ENCODE measurements at places on chromosomes 1 and 21.
A peak's percentile ranks its signal among the peaks of the same experiment; 100 is the strongest.

DNA sequence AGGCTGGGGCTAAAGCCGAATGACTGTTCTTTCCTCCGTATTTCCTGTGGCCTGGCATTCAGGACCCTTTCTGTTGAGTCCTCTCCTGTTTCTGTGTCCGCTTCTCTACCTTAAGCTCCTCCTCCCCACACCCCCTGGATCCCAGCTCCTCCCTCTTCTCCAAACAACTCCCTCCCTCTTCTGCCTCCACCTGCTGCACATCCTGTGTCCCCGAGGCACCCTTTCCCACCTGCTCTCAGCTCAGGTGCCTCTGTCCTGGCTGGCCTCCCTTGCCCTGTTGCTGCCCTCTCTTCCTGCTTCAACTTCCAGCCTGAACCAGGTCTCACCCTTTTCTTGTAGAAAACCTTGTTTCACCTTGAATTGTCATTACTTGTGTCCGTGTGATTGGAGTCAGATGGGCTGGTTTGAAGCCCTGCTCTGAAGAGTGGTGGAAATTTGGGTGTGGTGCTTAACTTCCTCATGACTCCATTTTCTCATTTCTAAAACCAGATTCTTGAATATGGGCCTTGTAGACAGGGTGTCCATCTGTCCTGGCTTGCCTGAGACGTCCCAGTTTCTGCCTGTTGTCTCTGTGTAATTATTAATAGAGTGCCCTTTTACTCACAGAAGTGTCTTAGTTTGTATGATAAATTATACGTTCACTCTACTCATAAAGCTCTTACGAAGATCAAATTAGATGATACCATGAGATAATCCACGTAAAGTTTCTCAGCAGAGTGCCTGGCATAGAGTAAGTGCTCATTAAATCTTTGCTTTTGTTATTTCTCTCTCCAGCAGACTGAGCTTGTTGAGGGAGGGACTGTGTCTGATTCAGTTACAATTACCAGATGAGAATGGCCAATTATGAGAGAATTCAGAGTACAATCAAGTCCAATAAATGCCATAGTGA is 58.9 kb upstream of the TRABD2B start:
- no peak for DNase-seq

- no peak for DNase-seq
Measured at GRCh38 chr21:43866260-43866629, 1.2 kb downstream of the AGPAT3 start.

DNA sequence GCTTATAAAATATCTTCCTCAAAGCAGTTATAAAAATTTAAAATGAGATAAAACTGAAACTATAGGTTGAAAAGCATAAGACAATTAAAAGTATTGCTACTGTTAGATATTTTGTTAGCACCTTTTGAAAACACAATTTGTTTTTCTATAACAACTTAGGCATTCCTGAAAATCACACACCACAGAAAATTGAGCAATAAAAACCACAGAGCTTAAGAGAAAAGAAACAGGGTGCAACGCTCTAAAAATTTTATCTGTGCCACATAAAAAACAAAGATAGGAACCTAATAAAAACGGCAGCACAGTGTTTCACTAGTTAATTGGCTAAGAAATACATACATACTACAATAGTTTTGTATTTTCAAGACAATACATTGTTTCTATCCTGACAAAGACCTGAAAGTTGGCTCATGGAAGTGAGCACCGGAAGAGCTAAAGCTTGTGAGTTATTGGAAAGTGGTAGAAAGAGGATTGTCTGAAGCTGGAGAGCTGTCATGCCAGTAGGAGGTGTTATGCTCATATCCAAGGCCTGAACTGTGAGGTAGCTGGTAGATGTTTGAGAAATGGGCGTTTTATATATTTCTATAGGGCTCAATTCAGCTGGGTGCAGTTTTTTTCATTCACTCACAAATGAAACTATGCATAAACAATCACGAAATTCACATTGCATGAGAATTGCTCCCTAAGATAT is 45.8 kb downstream of the RGS7 start:
- no peak for DNase-seq

DNA sequence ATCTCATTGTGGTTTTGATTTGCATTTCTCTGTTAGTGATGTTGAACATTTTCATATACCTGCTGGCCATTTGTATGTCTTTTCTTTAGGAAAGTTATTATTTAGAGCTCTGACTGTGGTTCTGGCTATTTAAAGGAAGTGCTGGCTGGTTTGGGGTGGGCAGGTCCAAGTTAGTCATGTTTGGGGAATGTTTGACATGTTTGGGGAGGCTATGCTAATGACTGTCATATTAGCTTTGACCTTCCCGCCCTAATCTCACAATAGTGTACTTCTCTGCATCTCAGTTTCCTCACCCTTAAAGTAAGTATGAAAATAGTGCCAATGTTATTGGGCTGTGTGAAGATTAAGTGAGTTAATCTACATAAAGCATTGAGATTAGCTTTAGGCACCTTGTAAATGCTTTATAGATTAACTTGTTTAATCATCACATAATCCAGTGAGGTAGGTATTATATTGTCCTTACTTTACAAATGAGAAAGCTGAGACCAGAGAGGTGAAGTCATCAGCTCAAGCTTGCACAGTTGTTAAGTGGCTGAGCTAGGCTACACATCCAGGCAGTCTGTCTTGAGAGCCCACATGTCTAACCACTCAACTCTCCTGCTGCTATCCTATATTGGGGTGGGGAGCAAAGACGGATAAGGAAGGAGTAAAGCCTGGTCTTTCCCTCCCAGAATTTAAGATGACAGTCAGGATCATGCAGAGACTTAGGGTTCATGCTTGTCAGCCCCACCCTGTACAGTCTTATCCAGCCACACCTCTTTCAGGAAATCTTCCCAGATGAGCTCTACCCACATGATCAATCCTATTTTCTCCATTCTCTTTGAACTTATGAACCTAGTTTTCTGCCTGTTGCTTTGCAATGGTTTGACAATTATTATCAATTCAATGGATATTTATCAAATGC is 22.8 kb upstream of the CRNN start:
- DNase-seq, result no peak

DNA sequence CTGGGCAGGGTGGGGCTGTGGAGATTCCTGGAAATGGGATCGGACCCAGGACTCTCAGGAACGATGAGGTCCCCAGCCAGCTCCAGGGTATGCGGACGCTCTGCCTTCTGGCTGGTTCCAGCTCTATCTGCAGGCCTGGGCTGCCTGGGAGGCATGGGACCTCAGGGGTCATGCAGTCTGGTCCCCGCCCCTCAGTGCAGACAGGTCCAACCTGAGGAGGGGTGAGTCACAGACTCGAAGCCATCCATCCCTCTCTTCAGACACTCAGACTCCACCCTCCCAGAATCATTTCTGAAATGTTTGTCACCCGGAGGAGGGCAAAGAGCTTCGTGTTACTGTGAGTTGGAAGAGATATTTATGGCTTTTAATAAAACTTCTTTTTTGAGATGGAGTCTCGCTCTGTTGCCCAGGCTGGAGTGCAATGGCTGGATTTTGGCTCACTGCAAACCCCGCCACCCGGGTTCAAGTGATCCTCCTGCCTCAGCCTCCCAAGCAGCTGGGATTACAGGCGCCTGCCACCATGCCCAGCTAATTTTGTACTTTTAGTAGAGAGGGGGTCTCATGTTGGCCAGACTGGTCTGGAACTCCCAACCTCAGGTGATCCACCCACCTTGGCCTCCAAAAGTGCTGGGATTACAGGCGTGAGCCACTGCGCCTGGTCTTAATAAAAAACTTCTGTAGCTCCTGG is 5.9 kb upstream of the MYOM3 start:
- DNase-seq, result no peak

DNA sequence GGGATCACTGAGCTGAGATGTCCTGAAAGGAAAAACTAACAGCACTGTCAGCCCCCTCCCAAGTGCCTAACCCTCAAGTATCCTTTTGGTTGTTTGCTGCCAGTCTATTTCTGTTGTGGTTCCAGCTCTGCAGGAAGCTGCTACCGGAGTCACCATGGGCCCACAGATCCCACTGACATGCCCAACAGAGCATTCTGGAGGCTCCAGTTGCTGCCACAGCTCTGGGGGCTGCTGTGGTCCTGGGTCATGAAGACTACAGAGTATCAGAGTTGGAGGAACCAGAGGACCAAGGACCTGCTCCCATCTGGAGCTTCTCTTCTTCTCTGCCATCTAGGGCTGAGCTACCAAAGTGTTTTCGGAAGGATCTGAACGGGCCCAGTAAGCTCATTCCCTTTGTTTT is 910 bp downstream of the LCE3A start:
- no peak for DNase-seq

DNA sequence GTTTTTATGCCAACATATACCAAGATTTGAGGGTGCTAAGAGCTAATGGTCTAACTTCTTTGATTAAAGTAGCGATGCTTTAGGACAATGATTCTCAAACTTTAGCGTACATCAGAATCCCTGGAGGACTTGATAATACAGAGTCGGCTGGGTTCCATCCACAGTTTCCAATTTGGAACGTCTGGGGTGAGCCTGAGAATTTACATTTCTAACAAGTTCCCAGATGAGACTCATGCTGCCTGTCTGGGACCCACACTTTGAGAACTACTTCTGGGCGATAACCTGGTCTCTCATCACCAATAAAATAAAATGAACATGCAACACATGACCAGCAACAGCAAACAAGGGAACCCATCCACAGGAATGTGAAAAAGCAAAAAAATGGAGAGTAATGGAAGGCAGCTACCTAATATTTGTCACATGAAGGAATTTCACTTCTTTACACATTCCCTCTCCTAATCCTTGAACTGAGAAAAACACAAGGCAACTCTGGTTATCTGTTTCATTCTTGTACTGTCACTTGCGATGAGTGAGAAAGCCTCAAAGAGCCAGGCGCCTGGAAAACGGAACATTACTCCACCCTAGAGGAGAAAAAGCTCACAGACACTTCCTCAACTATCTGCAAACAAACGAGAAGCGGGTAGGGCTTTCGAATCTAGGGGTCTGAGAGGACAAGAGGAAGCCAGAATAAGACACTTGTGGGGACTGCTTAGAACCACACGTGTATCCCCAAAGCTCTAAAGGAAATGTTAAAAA is 14.0 kb downstream of the HSF2BP start:
- DNase-seq, result no peak

- no peak for DNase-seq
Measured at GRCh38 chr1:235504122-235504493, at the start of gene B3GALNT2. TSS of gene B3GALNT2 (minus strand) at chr1:235504452. CDS start at chr1:235504252, 200 bp downstream.

DNA sequence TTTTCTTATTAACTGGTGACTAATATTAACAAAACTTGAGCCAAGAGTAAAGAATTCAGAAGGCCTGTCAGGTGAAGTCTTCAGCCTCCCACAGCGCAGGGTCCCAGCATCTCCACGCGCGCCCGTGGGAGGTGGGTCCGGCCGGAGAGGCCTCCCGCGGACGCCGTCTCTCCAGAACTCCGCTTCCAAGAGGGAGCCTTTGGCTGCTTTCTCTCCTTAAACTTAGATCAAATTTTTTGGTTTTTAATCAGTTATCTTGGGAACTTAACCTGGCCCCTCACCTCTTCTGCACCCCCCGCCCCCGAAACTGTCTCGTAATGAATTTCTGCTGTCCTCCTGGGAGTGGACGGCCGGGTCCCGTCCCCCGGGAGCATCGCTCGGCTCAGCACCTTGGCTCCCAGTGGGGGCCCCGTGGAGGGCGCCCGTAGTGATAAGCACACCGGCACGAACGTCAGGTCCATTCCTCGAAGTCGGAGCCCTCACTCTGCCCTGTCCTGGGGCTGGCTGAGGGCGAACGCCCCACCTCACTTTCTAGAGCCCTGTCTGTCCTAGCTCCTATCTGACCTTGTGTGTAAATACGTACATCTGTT is 29.5 kb upstream of the TRAPPC10 start:
- no peak for DNase-seq

DNA sequence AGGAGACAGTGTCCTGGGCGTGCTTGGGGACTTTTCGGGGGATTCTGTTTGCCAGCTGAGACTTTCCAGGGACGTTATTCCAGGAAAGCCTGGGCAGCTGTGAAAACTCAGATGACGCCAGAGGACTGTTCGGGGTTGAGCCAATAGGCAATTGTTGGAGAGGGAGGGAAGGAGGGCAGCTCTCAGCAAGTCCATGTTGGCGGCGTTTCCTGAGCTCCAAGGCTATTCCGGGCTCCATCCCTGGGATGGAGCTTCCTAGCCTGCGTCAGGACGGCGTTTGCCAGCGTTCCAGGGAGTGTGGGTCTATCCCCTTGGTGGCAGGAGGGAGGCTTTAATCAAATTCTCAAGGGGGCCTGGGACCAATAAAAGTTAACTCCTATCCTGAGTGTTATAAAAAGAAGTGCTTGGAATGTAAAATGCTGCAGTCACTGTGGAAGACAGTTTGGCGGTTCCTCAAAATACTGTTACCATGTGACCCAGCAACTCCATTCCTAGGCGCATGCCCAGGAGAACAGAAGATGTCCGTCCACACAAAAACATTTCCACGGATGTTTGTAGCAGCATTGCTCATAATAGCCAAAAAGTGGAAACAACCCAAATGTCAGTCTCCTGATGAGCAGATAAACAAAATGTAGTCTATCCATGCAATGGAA is 15.2 kb downstream of the SLC27A3 start:
- no peak for DNase-seq

- DNase-seq, result no peak
Measured at GRCh38 chr1:77253211-77253610, 28.6 kb upstream of the AK5 start.

DNA sequence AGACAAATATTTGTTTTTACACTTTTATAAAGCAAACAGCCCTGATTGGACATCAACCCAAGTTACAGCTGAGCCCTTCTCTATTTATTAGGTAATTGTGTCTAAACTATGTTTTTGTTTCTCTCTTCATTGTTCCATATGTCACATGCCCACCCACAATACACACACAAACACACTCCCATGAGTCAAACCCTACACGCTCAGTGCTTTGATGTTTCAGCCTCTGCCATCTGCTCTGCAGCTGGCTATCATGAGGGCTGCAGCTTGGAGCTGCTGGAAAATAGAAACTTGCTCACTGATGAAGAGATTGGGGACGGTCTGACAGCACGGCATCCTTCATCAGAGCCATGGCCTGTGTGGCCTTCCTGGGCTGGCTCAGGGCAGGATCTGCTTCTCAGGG is 41.7 kb downstream of the PSMG1 start:
- no peak for DNase-seq

GRCh38 chr1:235423214-235423652 is 56.0 kb downstream of the TBCE start:
- DNase-seq, result peak; percentile 12

- DNase-seq, result no peak
Measured at GRCh38 chr1:63103682-63104081, 218.7 kb upstream of the FOXD3 start.
